ENCODE measurements at places on chromosomes 6 and 20.

DNA sequence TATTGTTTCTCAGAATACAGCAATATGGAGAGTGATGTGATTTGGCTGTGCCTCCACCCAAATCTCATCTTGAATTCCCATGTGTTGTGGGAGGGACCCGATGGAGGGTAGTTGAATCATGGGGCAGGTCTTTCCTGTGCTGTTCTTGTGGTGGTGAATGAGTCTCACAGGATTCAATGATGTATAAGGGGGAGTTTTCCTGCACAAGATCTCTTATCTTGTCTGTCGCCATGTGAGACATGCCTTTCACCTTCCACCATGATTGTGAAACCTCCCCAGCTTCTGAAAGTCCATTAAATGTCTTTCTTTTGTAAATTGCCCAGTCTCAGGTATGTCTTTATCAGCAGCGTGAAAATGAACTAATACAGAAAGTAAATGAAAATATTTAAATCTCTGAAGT is 234.8 kb upstream of the TENT5A start:
- no peak for DNase-seq

GRCh38 chr6:39076623-39077535 is 28.3 kb downstream of the GLP1R start:
- DNase-seq = no peak

- DNase-seq = no peak
These were observed 1102.8 kb upstream of the GJE1 start for GRCh38 chr6:141029908-141030307.

DNA sequence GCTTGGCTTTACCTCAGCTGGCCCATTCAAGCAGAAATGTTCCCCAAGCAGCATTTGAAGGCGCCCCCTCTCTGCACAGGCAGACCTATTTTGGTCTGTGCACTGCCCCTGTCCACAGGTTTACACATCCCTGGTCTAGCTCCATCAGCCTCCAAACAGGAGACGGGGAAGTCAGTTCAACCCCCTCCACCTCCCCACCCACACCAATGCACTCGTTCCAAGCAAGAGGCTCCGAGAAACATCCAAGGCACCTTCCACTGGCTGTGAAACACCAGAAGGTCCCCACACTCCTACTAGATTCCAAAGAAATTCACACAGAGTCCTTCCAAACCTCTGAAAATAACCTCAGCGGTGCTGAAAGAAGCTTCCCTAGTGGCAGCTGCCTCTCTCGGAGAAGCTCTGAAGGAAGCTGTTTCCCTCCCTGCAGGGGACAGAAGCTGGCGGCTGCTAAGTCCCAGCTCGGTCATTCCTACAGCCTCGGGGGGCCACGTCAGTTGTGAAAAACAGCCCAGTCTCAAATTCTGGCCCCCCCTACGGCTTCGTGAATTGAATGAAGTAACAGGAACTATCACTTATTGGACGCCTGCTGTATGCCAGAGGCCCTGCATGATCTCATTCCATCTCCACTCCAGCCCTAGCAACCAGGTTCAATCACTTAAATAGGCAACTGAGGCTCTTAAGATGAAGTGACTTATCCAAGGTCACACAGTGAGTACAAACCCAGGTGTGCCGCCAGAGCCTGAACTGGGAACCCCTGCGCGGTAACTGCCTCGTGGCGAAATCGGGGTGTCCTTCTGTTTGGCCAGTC is 815 bp downstream of the SPATA2 start:
- DNase-seq = peak; percentile 34

GRCh38 chr20:21681922-21682318 is 23.5 kb upstream of the PAX1 start:
- DNase-seq = no peak

DNA sequence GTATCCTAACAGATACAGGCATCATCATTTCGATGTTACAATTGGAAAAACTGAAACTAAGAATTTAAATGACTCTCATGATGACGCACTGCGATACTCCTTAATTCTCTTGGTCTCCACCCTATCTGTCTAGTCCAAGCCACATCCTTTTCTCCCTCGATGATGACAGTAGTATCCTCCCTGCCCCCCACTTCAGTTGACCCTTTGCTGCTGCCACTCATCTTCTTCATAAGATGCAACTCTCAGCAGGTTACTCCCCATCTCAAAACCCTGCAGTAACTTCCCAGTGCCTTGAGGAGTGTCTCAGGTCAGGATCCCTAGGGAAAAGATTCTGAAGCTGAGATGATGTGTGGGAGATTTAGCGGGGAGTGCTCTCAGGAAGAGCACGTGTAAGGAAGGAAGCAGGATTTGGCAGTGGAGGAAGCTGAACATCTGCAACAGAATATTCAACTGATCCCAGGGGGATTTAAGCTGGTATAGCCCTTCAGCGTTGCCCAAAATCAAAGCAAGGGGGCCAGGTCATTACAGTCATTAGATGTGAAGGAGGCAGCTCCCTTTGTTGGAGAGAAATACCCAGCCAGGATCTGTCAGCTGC is 16.1 kb downstream of the JPH2 start:
- DNase-seq = no peak

DNA sequence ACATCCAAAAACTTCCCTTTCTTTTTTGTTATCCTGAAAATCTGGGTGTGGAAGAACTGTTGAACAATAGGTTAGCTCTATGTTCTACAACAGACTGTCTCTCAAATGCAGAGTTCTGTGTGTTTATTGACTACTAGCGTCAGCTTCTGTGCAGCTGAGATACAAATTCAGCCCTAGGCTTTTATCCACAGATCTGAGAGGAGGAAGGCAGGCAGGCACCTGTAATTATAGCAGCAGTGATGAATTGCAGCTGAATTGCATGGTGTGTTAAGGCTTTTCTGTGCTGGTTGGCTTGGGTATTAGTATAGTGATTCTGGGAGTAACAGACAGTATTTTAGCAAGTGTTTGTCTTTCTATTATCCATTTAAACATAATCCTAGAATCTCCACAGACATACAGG is 24.4 kb downstream of the GRIK2 start:
- DNase-seq = no peak

DNA sequence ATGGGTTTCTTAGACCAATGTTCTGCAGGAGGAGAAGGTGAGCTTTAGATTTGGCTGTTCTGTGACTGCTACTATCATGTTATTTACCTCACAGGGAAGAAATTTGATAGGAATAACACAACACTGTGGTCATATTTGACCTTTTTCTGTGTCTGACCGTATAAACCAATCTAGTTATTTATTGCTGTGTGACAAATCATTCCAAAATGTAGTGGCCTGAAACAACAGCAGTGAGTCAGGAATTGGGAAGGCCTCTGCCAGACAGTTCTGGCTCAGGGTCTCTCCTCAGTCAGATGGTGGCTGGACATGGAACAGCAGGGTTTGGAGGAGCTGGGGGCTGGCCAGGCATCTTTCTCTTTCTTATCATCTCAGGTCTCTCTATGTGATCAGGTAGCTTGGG is 33.0 kb downstream of the RIPOR2 start:
- DNase-seq = no peak

- no peak for DNase-seq
These were observed 51.0 kb downstream of the SLC22A2 start for GRCh38 chr6:160207618-160208017.

- DNase-seq = no peak
These were observed 17.7 kb downstream of the SNX9 start for GRCh38 chr6:157840776-157841175.

DNA sequence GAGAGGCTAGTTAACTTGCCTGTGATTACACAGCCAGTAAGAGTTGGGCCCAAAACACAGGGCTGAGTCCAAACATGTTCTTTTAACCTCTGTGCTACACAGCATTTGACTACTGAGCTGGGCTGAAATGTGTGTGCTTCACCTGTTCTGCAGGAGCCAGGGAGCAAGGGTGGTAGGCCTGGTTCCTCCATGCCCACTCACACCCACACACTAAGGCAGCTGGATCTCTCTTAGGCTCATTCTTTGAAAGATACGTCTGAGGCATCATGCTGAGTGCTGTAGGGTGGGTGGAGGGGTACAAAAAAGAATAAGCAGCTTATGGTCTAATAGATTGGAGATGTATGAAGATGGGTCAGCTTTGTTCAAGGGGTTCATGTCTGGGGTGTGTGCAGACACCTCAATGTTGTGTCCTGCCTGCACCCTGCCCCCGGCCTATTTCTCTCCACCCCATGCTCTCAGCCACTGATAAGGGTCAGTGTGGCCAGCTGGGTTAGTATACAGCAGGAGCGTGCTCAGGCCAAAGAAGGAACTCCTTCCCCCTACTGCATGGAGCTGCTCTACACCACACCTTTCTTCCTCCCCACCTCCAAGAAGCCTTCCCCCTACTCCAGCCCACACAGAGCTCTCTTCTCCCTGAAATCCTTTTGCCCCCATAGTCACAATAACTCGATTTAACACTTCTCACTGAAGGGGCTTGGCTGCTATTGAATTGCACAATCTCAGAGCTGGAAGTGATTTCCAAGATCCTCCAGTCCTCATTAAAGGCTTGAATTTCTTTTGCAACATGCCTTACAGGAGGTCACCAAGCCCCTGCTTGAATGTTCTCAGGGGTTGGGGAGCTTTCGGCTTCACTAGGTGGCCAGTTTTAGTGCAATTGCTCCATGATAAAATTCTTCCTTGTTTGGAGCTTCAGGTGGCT is 3.4 kb downstream of the PPP2R5D start:
- DNase-seq = no peak

- DNase-seq = no peak
These were observed 23.0 kb upstream of the RBPJL start for GRCh38 chr20:45283551-45284057.

GRCh38 chr6:118740372-118740771 is 89.0 kb upstream of the CEP85L start:
- DNase-seq = no peak

GRCh38 chr6:155444952-155445903 is 10.4 kb downstream of the NOX3 start:
- DNase-seq = no peak

DNA sequence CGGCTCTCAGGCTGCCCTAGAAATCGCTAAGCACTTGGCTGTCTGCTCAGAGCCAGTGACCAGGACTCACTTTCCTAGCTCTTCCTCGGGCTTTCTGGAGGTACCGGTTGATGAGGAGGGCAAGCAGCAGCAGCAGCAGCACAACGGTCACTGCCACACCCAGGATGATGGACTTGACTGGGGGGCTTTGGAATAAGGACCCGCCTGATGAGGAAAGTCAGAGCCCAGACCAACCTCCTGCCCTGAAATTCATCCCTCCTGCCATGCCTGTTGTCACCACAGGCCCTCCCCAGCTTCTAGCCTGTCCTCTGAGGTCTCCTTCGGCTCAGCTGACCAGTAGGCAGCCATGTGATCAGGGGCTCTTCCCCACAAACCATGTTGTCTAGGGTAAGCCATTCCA is 16.2 kb downstream of the TREML2 start:
- no peak for DNase-seq

DNA sequence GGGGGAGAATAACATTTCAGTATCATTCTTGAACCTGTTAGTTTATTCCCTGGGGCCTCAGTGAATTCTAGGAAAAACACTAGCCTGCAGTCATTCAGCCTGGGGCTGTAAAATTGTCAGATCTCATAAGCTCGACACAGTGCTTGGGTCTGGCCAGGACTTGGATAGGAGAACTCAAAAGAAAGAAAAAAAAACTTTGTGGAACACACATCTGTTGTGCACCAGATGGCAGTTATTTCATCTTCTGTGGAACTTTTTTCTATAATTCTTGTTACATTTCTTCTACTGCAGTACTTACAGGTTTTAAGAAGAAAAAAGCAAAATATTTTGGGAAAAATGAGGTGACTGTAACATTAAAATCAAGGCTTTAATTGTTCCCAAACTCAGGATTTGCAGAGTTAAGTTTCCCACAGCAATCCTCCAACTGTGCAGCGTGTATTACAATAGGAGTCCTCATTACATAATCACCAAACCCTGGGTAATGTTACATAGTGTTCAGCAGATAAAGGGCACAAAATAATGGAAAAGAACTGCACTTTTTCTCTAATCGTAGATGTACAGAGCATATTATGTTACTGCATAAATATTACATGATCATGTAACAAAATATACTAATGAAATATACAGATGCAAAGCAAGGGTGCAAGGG is 531.1 kb upstream of the CITED2 start:
- no peak for DNase-seq

DNA sequence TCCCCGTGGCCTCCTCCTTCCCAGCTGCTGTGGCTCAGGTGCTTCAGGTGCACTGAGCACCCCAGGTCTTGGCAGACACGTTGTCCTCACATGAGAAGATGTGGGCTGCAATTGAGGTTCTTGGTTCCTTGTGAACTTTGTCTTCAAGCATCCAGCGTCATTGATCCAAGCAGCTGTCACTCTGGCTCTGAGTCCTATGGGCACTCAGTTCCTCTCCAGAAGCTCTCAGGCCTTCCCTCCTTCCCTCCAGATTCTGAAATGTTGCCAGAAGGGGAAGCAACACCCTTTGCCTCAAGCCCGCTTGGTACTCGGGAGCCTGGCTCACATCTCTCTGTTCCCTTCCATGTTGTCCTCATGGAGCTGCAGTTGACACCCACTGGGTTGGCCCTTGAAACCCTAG is 8.4 kb upstream of the MRGBP start:
- DNase-seq = no peak

DNA sequence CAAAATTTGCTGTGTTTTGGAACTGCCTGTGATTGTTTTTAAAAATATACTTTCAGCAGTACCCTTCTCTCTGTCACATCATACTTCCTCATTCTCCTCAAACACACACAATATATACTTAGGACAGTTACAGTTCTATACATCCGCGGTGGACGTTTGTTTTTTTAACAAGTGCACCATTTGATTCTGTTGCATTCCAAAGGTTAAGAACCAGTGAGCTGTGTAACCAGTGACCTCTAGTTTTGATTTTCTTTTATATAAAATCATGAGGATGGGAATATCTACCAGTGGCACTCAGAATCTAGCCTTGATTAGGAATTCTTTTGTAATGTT is 152.8 kb downstream of the CARMIL1 start:
- no peak for DNase-seq

- DNase-seq = no peak
These were observed 71.5 kb downstream of the NCR2 start for GRCh38 chr6:41406728-41407489.

DNA sequence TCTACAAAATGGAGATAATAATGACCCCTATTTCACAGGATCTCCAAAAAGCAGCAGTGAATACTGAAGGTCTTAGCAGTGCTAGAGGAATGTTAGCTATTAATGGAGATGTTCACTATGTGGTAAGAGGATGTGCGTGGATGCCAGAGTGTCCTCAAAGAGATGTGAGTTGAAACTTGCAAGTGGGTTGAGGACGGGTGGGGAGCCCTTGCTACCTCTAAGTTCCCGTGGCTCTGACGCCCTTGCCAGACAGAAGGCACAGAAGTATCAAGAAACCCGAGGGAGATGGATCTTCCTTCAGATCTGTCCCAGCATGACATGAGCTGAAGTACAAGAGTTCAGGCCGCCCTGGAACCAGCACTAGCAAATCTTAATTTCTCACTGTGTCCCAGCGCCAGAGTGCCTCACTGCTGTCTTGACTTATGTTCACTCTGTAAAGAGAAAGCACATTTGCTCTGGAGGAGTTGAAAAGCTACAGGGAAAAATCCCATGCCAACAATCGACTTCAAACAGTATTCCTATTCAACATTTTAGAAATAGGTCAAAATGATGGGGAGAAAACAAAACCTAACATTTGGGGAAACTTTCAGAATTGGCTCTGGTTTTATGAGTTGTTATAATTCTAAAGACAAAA is 59.5 kb downstream of the FYN start:
- DNase-seq = no peak

Measured in CD4-positive, alpha-beta T cell treated with Interleukin-12 subunit alpha and Interleukin-12 subunit beta, for 1 hour (primary cell).